ENCODE measurements at places on chromosomes 2 and 18.

DNA sequence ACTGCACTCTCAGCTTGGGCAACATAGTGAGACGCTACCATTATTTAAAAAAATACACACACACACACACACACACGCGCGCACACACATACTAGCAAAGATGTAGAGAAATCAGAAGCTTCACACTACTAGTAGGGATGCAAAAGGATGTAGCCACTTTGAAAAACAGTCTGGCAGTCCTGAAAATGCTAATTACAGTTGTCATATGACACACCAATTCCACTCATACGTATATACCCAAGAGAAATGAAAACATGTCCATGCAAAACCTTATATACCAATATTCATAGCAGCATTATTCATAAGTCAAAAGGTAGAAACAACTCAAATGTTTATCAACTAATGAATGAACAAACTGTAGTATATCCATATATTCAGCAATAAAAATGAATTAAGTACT, 90.3 kb downstream of the SLC25A12 start:
- no peak for DNase-seq

DNA sequence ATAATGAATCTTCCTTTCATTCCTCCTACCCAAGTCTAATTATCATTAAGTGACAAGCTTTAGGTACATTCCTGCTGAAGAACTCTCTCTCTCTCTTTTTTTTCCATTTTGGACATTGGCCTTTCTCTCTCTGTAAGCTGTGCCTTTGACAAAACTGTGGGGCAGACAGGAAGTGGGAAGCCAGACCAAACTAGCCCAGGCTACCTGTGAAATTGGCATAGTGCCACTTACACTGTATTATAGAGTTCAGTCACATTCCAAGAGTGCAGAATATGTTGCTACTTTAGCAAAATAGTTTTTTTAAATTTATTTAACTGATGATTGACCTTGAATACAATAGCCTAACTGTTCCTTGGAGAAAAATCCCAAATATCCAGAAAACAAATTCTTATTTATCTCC, 381.5 kb upstream of the ETAA1 start:
- peak; percentile 27 for DNase-seq

DNA sequence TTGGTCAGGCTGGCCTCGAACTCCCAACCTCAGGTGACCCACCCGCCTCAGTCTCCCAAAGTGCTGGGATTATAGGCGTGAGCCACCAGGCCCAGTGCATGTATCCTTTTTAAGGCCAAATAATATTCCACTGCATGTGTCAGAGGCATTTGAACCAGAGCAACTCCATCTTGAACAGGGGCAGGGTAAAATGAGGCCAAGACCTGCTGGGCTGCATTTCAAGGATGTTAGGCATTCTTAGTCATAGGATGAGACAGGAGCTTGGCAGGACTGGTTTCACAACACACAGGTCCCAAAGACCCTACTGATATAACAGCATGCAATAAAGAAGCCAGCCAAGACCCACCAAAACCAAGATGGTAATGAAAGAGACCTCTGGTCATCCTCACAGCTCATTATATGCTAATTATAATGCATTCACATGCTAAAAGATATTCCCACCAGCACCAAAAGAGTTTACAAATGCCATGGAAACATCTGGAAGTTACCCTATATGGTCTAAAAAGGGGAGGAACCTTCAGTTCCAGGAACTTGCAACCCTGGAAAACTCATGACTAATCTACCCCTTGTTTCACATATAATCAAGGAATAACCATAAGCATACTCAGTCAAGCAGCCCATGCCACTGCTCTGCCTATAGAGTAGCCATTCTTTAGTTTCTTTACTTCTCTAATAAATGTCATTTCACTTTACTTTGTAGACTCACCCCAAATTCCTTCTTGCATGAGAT, 204.6 kb downstream of the RAB3GAP1 start:
- DNase-seq, result no peak

DNA sequence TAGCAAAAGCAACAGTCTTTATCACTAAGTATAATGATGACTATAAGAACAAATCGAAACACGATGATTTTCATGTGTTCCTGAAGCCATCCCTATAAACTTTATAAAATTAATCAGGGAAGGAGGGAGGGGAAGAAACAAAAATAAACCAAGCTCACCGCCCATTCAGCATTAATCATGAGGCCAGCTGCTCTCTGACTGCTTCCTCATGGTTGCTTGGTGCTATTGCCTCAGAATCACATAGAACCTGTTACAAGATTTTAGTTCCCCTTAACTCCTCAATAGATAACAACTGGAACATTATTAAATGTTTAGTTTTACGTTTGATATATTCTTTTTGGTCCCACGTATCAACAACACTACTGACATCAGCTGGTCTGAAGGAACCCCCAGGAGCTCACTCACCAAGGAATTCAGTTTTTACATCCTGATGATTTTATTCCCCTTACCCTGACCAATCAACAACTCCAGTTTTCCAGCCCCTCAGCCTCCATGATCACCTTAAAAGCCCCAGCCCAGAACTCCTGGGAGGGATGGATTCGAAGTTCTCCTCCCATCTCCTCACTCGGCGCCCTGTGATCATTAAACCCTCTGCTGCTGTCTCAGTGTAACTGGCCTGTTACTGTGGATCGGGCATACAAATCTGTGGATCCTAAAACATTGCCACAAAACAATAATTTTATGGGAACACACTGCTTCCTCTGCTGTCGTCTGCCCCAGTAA, 10.6 kb upstream of the HNRNPLL start:
- no peak for DNase-seq

DNA sequence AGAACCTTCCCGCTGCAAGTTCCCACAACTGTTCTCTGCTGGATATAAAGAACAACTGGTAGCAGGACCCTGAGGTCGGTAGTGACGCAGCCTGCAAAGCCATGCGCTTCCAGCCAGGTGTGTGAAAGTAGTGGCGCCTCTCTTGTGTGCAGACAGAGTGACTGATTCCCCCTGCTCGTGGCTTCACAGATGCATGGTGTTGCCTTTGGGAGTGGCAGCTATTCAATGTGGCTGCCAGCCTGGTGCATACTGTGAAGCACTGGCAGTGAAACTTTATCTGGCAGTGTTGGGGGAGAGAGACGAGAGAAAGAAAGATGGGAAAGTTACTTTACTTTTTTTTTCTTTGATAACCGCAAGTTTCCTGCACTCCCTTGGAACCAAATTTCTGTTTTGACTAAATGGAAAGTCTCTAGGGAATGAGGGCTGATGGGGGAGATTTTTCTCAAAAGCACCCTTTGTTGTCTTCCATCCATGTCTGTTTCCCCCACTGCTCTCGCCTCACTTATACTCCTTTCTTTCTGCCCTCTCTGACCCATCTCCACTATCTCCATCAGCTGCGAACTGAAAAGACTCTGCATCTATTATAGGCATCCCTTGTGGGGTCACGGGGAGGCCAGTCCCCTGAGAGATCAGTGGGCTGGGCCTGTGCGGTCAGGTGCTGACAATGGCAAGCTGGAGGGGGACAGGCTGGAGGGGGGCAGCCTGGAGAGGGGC, 90.0 kb upstream of the TNP1 start:
- DNase-seq, result no peak

GRCh38 chr2:241180495-241180894, 8.0 kb upstream of the ANO7 start:
- DNase-seq, result no peak

DNA sequence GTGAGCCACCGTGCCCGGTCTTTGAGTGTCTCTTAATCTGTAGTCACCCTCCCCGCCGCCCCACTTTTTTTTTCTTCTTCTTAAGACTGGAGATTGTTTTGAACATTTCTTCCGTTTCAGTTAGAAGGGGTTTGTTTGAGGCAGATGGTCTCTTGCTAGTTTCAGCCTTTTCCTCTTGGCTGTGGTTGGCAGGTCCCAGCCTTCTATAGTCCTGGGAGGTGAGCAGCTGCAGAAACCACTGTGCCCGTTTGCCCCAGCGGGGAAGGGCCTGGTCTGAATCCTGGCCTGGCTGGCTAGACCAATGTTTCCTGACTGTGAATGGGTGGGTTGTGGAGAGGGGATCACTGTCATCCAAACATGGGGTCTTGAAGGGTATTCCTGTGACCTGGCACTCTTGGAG, 30.1 kb upstream of the MCFD2 start:
- no peak for DNase-seq

GRCh38 chr2:72778410-72778809, 47.4 kb downstream of the EXOC6B start:
- no peak for DNase-seq

GRCh38 chr2:119478188-119478977, 45.9 kb downstream of the SCTR start:
- no peak for DNase-seq

DNA sequence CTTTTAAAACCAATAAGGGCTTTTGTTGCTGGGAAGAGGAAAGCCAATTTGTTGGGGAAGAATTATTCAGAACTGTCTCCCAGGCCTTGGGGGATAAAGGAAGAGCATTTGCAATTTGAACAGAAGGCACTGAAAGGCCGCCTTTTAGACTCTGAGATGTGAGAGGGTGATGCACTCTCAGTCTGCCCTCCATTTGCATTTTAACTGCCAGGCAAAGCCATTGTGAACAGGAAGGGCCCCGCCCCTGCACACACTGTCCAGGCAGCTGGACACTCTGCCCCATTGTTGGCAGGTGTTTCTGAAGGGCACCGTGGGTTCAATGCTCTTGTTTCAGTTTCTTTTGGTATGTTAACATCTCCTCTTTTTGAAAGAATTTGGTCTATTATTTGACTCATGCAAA, 169.5 kb upstream of the COPS8 start:
- DNase-seq, result no peak

- DNase-seq, result no peak
These were observed 39.4 kb downstream of the EDAR start for GRCh38 chr2:108949316-108950239.

GRCh38 chr2:82289446-82289845, 1984.9 kb upstream of the LRRTM1 start:
- no peak for DNase-seq

- DNase-seq, result no peak
These were observed 76.3 kb downstream of the MBD2 start for GRCh38 chr18:54148151-54148550.

DNA sequence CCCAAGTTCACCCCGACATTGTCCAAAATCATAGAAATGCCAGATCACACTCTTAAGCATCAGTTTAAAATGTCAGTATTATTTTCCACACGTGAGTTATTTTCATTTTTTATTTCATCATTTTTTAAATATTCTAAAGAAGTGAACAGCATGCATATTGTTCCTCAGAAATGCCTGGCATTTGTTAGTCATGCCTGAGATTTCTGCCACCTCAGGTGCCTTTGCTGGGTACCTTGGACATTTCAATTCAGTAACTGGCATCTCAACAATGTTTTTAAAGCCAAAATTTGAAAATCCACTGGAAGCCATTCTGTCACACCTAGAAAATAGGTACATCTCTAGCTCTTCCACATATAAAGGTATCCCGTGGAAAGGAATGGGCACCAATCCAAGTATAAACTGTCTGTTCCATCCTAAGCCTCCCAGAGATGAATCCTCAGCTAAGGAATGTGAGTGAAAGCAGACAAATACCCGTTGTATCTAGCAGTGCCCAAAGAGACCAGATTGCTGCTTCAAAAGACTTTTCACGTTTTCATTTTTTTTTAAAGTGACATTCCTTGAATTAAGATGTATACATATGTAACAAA, 159.8 kb downstream of the ZNF385B start:
- no peak for DNase-seq

- no peak for DNase-seq
These were observed 77.1 kb upstream of the EPHA4 start for GRCh38 chr2:221649051-221649775.

GRCh38 chr2:230657906-230658305, 54.7 kb upstream of the CAB39 start:
- no peak for DNase-seq

- DNase-seq, result no peak
These were observed 794.9 kb upstream of the ACVR2A start for GRCh38 chr2:147049957-147050356.

GRCh38 chr18:23918395-23919032, 96.0 kb upstream of the TTC39C start:
- DNase-seq, result peak; percentile 92

DNA sequence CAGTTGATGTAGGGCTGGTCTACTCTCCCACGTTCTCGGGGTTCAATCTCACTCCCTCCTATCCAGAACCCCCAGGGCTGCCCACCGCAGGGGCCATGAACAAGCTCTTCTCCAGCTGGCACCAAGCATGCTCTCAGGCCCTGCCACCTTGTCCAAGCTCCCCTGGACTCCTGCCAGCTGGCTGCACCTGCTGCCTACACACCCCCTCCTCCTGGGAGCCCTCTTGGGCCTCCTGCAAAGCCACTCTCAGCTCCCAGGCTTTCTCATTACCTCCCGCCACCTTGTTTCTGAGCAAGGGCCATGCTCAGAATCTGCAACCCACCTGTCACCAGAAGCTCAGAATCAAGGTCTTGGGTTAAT, 56.0 kb downstream of the HDAC4 start:
- DNase-seq, result no peak

DNA sequence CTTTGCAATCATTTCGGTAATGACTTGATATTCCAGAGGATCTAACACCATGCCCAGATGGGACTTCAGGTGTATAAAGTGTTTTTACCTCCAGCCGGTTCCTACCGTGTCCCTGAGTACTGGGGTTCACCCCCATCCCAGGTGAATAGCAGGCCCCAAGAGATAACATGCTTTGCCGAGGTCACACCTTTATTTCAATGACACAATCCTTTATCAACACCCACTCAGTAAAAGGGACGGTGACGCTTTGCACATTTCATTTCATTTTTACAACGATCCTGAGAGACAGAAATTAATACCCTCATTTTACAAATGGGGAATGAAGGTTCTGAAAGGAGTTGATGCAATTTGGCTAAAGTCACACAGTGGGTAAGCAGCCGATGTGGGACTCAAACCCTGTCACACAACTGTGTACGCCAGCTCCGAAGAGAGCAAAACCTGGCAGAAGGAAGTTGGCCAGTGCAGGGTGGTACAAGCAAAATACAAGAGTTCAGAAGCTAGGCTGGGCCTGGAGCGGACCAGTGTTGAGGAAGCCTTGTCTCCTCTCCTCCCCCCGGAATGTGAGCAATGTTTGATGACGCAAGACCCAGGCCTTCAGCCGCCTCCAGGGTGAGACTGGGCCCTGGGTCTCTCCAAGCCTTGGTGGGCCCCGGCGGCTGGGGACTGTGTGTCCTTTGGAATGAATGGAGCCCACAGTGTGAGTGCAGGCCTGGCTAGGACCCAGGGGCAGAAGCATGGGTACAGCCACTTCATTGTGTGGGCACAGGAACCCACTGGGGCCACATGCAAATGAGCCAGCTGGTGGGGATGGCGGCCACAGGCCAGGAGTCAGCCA, 139.6 kb upstream of the MYCN start:
- DNase-seq, result no peak

- no peak for DNase-seq
These were observed 76.4 kb downstream of the NFATC1 start for GRCh38 chr18:79472176-79472575.

DNA sequence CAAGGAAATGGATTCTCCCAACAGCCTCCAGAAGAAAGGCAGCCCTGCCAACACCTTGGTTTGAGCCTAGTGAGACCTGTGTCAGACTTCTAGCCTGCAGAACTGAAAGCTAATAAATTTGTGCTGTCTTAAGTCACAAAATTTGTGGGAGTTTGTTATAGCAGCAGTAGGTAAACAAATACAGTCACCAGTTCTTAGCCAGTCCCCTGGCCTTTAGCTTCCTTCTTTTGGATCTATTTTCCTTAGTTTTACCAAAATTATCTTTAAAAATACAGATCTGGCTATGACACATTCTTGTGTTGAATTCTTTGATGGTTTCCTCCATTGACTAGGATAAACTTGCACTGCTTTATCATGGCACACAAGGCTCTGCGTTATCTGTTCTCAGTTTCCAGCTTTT, 697.9 kb upstream of the FANCL start:
- no peak for DNase-seq
